ENCODE measurements at places on chromosomes 16 and 17.

GRCh38 chr17:78227455-78227916 lies 3.9 kb upstream of the TMEM235 start:
- no peak for DNase-seq

DNA sequence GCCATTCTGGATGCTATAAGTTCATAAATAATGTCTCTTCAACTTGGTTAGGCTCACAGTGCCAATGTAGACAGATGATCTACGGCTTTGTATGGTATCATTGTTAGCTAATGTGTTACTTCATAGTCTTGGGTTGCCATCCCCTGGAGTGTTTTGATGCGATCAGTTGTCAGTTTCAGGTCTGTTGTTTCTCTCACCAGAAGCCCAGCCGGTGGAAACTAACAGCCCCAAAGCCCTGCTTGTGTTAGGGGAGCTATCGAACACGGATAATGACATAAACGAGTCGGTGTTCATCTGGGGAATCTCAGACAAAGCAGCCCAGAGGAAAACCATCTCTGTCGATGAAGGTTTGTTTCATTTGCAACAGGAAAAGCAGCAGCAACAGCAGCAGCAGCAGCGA lies 107.4 kb upstream of the ANKFN1 start:
- DNase-seq: no peak

DNA sequence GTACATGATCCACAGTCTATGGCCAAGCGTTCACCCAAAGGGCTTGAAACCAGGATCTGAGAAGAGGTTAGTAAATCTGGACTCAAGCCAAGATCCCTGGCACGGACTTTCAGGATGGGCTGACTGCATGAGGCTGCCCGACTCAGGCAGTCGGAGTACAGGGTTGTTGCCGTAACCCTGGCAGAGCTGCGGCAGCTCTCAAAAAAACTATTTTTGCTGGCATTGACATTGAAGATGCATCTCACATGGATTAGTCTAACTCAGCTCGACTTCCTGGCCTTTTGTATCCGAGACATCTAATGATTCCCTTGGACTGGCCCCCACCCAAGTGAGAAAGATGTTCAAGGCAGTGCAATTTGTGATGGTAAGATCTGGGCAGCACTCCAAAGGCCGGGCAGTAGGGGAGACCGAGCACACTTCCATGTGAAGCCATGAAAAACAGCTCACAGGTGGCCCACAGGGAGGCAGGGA lies 6.2 kb downstream of the SLC47A1 start:
- DNase-seq: no peak

DNA sequence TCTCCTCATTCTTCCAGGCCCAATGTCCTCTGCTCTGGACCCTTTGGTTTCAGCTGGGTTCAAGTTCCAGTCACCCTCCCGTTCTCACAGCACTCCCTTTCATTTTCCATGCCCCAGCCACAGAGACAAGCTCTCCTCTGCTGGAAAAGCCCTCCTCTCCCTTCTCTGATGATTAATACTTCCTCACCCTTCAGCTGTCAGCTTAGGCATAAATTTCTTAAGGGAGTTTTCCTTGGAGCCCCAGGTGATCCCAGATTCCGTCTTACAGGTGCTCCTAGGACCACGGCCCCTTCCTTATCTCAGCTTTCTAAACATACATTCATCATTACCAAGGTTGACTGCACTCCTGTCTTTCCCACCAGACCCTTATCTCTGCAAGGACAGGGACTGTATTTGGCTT lies 10.4 kb downstream of the CHAD start:
- DNase-seq: no peak

GRCh38 chr17:9842057-9842758 lies 16.5 kb downstream of the GLP2R start:
- peak; percentile 72 for DNase-seq

DNA sequence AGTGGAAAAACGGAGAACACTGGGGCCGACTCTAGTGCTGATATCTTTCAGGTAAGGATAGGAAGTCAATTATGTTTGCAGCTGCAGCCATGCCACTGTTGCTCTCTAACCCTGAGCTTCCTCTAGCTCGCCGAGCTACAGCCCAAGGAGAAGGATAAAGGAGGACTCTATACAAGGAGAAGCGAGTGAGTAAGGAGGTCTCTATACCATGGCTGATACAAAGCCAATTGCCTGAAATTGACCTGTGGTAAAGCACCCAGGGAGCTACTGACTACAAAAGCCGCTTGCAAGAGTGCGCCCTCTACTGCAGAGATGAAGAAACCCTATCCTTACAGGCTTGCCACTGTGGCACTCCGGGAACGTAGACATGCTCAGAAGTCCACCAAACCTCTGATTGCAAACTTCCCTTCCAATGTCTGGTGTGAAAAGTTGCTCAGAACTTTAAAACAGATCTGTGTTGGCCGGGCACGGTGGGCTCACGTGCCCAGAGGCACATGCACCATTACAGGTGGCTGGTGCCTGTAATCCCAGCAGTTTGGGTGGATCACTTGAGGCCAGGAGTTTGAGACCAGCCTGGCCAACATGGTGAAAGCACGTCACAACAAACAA lies 10.8 kb upstream of the SLC46A1 start:
- peak; percentile 67 for DNase-seq

- peak; percentile 66 for DNase-seq
Observed at GRCh38 chr17:61307905-61308886, 91.4 kb upstream of the TBX2 start.

- peak; percentile 82 for DNase-seq
Observed at GRCh38 chr16:27253526-27253930, 15.0 kb downstream of the NSMCE1 start.

- DNase-seq: no peak
Observed at GRCh38 chr16:10743227-10743609, 424 bp upstream of the NUBP1 start.

GRCh38 chr17:61406971-61407911 lies 7.6 kb downstream of the TBX2 start:
- no peak for DNase-seq

DNA sequence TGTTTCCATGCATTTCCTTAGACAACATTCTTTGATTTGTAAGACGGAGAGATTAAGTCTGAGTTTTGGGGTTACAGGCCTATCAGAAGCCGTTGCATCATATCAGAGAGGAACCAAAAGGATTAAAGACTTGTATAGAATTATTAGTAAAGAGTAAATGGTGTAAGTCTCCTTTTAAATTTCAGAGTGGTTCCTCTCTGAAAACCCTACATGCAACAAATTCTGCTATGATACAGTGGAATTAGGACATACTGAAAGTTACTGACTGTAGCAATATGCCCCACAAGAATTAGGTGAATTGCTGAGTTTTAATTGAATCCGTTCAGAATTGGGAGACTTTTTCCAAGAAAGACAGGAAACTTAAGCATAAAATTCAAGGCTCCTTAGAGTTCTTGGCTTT lies 221.6 kb downstream of the FTO start:
- no peak for DNase-seq

GRCh38 chr17:81650951-81651350 lies 5.4 kb downstream of the PDE6G start:
- no peak for DNase-seq

DNA sequence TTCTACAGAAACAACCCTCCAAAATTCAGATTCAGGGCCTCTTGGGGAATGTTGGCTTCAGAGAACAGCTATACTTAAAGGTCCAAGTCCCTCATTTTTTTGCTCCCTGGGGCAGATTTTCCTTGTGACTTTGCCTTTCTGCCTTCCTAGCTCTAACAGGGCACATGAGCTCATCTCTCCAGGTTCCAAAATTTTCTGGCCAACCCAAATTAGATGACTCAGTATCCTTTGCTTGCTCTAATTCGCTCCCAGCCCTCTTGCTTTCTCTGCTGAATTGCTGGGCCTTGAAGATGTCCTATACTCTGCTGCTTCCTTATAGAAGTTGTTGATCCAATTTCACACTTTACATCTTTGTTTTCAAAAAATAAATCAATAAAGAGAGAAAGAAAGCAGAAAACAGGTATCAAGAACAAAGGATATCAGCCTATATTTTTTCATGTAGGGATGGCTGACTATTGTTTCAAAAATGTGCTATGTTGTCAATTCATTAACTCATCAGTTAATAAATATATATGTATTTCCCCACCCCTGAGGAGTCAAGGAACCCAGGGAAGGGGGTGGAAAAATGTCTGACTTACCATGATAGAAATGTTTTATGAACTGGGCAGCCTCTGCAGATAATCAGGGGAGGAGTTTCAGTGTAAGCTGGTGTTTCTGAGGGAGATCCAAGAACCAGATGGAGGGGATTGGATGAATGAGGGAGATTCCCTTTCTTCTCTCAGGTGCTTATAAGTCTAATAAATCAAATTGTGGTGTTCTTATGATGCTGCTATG lies 1.0 kb upstream of the KRTAP4-2 start:
- DNase-seq: no peak

GRCh38 chr17:27756467-27757371 lies 43.6 kb downstream of the NOS2 start:
- peak; percentile 64 for DNase-seq

GRCh38 chr16:12896562-12896961 lies 4.8 kb upstream of the SHISA9 start:
- DNase-seq: peak; percentile 57

DNA sequence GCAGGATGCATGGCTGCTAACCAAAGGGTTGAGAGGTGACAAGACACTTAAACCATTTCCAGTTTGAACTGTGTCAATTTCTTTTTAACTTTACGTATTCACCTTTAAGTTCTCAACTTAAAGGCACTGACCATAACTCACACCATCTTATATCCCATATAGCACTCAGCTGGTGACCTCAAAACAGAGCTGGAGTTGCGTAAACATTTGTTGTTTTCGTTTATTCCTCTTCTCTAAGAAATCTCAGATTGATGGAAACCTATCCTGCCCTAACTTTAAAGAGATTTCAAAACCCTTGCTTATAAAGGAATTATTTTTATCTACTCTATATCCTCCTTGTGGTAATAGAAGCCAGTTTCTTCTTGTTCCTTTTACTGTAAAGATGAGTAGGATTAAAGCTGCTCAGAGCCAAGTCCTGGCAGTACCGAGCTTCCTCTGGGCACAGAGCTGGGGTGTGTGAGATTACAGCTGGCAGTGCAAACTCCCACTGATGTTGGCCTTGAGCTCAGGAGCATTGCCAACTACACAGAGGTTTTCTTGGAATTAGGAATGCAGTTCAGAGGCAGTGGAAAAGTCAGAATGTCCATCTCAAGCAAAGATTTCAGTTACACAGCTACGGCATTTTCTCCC lies 1.3 kb downstream of the KCTD2 start:
- peak; percentile 70 for DNase-seq

DNA sequence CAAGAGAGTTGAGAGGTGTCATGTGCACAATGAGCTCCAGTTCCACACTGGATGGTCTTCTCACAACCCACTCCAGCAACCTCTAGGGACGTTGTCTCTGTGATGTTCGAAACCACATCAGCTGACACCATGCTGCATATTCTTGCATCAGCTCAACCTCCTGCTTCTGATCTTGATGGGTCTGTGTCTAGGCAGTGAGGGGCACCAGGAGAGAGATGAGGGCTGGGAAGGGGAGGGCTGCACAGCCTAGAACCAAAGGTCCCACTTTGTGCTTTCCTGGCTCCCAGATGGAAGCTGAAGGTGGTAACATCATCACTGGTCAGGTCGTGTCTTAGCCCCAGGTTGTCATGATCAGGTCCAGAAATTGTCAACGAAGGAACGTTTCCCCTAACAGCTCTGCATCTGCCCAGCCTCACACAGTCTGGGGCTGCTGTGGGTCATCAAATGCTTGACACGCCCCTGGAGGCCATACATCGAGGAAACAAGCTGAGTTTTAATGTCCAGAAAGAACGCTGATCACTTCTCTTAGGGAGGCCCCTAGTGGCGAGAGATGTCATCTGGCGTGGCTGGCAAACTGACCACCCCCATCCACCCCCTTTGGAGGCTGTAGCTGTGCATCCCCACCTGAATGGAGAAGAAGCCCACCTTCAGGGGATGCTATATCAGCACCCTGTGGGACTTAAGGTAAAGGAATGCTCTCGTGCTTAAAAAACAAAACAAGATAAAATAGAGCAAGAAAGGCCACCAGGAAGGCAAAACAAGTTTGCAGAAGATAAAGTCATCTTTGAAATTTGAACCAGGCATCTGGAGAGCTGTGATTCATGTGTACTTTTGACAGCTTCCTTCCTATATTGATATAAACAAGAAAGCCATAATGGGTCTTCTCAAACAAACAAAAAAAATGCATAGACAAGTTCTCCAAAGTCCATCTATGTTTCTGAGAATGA lies 58.3 kb downstream of the WIPI1 start:
- DNase-seq: peak; percentile 73

DNA sequence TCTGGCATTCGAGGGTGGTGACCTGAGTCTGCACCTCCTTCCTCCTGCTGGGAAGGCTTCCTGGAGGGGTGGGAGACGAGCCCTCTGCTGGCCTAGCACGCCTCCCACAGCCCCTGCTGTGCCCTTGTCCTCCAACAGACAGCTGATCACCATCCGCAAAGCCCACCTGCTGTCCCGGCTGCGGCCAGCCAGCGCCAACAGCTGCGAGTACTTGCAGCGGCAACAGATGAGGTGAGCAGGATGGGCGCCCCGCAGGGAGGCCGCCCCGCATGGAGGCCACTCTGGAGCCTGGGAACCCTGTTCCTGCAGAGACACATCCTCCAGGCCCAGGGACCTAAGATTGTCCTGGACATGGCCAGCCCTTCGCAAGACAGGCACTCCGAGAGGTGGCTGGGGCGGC lies 21.6 kb downstream of the UBALD1 start:
- no peak for DNase-seq

DNA sequence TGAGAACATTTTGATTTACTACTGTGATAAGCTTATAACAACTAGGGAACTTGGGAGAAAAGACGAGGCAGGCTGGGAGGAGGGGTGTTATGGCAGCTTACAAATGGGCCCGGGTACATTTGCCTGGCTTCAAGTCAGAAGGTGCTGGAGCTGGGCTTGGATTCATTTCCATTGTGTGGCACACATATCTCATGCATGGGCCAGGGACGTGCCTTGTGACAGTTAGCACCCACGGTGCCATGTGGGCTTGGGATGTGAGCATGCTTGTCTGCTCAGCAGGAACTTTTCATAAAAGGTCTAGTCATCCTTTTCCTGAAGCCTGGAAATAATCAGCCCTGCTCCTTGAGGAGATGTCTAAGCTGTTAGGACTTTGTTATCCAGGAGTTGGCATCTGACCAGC lies 572.2 kb downstream of the CDH13 start:
- DNase-seq: no peak

DNA sequence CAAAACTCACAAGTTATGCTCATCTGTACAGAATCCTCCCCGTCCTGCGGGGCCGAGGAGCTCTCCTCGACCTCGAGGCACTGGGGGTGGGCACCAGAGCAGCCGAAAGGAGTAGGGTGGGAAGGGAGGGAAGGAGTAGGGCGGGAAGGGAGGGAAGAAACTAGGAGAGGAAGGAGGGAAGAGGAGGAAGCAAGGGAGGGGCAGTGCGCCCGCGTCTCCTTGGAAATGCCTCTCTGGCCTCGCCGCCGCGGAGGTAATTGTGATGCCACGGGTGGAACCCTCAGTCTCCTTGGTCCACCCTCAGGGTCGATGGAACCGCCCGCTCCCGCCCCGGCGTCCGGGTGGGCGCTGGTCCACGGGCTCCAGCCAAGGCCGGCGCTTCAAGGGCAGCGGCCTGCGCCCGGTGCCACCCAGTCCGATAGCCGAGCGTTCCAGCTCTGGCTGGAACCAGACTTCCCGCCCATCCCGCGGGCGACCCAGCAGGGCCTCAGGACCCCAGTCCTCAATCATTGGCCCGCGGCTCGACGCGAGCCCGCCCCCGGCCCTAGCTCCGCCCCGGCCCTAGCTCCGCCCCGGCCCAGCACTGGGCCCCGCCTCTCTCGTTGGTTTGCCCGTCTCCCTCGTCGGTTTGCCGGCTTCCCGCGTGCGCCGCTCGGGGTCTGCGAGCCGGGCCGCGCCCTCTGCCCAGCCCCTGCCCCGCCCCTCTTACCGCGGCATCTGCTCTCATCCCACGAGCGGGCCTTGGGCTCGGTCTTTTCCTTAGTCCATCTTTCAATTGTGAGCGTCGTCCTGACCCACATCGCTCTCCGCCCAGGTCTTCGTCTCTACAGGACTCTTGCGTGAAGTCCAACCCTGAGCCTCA lies 596 bp downstream of the PROCA1 start:
- peak; percentile 97 for DNase-seq

Data from astrocyte of the hippocampus (primary cell).